ENCODE measurements at places on chromosomes 6 and 20. TPM values are rescaled to one million over a fixed set of nuclear protein-coding genes. Genes with fewer than 3 reads are reported as not detected.
A peak's percentile ranks its signal among the peaks of the same experiment; 100 is the strongest.

The HLA-DQB2 gene
- 18.1 TPM for total RNA-seq

The DLL1 gene
- 24.8 TPM for total RNA-seq

The OPRM1 gene
- total RNA-seq, result not detected

The FAM83D gene
- 6.1 TPM for total RNA-seq

The C6orf15 gene
- not detected for total RNA-seq

The SLC26A8 gene
- total RNA-seq, result 0.33 TPM

GRCh38 chr6:130417951-130418350 is 52.1 kb downstream of the TMEM200A start:
- no peaks in the 10 kb centered on the region for H3K4me1 ChIP-seq
- H3K27me3 ChIP-seq, result no peaks in the 10 kb centered on the region
- H3K27ac ChIP-seq, result no peak overlapping the region
- H3K4me3 ChIP-seq, result no peak overlapping the region
- no peak for DNase-seq

- H3K4me3 ChIP-seq, result no peak overlapping the region
- DNase-seq, result no peak
- peaks cover 2% of the 10 kb centered on the region for H3K4me1 ChIP-seq
These were observed 120.9 kb downstream of the ANKRD60 start for GRCh38 chr20:58107533-58107932.

DNA sequence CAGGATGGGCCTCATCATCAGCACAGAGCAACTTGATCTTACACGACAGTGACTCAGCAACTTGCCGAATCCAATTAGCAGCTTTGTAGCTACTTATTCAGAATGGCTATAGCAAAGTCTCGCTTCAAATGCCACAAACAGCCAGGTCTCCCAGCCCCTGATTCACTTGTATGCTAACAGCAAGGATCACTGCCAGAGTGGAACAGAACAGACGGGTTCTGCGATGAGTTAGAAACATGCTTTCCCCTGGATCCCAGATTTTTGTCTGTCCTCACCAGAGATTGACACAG is 254.4 kb downstream of the NRN1 start:
- no peak overlapping the region for H3K4me3 ChIP-seq
- H3K4me1 ChIP-seq, result no peaks in the 10 kb centered on the region
- no peaks in the 10 kb centered on the region for H3K36me3 ChIP-seq
- no peak for DNase-seq
- no peak overlapping the region for H3K27ac ChIP-seq

GRCh38 chr20:33442136-33443005 is 1.2 kb downstream of the SNTA1 start:
- DNase-seq, result no peak
- H3K36me3 ChIP-seq, result no peaks in the 10 kb centered on the region
- H3K4me3 ChIP-seq, result peak overlapping the region; percentile 84
- H3K4me1 ChIP-seq, result no peaks in the 10 kb centered on the region

GRCh38 chr20:24956001-24956841 is 7.2 kb downstream of the CST7 start:
- peak; percentile 37 for DNase-seq
- no peaks in the 10 kb centered on the region for H3K36me3 ChIP-seq
- no peaks in the 10 kb centered on the region for H3K4me1 ChIP-seq
- no peaks in the 10 kb centered on the region for H3K27me3 ChIP-seq
- H3K27ac ChIP-seq, result no peak overlapping the region

DNA sequence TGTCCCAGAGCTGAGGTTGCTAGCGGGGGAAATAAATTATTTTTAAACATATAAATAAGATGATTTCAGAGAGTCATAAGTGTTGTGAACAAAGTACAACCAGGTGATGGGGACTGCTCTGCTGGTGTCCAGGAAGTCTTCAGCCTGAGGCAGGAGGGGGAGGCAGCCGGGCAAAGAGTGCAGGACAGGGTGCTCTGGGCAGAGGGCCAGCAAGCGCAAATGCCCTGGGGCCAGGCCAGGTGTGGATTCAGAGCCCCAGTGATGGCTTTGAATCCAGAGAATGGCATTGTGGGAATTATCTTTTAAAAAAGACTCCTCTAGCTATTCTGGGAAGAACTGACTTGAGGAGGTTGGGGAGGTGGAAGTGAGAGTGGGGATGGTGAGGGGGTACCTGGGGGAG is 1.6 kb downstream of the CLPSL1 start:
- no peaks in the 10 kb centered on the region for H3K36me3 ChIP-seq
- H3K27me3 ChIP-seq, result no peaks in the 10 kb centered on the region
- no peak overlapping the region for H3K27ac ChIP-seq
- no peaks in the 10 kb centered on the region for H3K4me1 ChIP-seq
- no peak overlapping the region for H3K4me3 ChIP-seq

- peak overlapping the region; percentile 96 for H3K4me3 ChIP-seq
- no peak overlapping the region for H3K27ac ChIP-seq
- H3K27me3 ChIP-seq, result no peaks in the 10 kb centered on the region
- peak; percentile 72 for DNase-seq
These were observed 482 bp downstream of the DDR1 start for GRCh38 chr6:30884521-30885480.

All from aorta (tissue), 5 donors.